NCI-H187 (cell line): ENCODE measurements at places on chromosomes 16 and 17.
A peak's percentile ranks its signal among the peaks of the same experiment; 100 is the strongest.

DNA sequence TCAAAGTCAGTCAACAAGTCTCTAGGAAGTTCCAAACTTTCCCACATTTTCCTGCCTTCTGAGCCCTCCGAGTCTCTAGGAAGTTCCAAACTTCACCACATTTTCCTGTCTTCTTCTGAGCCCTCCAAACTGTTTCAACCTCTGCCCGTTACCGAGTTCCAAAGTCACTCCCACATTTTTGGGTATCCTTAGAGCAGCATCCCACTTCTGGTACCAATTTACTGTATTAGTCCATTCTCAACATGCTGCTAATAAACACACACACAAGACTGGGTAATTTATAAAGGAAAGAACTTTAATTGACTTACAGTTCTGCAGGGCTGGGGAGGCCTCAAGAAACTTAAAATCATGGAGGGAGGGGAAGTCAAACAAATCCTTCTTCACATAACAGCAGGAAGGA is 169.0 kb upstream of the HS3ST3A1 start:
- DNase-seq = no peak

- DNase-seq = no peak
Measured at GRCh38 chr16:87482266-87482665, 10.6 kb downstream of the ZCCHC14 start.

GRCh38 chr17:27975146-27976011 is 67.1 kb upstream of the NLK start:
- no peak for DNase-seq

DNA sequence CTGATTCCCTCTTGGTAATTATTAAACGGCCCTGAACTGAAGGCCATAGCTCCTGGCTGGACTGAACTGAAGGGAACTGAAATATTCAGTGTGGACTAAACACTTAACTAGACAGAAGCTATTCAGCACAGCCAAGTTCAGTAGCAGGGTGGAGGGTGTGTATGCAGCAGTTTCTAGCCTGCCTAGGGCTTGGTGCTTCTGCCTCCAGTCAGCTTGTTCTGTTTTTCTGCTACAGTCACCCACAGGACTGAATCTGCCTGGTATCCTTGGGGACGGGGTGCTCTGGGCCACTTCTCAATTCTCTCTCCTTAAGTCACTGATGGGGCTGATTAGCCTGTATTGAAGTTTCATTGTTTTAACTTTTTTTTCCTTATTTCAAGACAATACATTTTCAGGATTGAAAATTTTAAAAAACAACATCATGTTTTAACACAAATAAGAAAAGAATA is 77.1 kb downstream of the WWP2 start:
- DNase-seq = no peak

- no peak for DNase-seq
Measured at GRCh38 chr17:22516861-22517636, 824.7 kb downstream of the KCNJ18 start.

GRCh38 chr16:49248227-49248626 is 33.4 kb downstream of the CBLN1 start:
- no peak for DNase-seq

DNA sequence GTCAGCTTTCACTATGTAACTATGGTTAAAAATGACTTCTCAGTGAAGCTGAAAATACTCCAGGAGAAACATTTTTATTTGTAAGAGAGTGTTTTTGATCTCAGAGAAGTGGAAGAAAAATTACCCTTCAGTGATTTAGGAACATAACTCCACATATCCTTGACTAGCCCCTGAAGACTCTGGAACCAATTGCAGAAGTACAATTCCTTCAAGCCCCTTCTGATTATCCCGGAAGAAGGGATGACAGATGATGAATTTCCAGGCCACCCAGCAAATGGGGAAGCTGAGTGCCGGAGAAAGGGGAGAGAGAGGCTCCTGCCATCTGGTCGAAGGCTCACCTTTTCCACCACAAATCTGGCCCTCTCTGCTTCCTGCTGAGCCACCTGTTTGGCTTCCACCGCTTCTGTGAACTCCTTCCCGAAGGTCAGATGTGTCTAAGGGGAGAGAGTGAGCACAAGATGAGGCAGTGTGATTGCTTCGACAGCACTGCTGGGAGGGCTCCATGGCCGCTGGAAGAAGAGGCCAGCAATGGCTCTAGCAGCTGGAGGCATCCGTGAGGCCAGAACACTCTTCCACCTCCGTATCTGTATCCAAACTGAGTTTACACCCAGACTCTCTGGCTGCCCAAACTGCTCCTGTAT is 8.1 kb downstream of the PHB1 start:
- DNase-seq = no peak

DNA sequence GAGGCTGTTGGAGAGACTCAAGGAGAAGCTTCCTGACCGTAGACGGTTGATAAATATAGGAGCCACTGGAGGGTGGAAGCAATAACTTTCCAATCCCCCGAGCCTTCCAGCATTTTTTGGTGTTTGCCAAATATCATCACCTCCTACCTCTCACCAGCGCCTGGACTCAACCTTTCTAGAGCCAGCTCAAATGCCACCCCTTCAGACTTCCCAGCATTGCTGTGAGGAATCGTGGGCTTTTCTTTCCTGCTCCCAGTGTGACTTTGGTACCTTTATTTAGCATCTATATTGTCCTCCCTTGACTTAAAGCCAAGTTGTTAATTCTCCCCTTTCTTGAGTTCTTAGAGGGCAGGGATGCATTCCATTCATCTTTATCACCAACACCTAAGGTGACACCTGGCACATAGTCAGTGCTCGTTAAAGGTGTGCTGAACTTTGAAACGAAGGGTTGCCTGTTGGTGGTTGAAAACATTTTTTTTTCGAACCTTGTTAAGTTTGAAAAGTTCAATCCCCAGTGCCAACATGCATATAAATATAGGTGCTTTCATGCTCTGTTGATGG is 35.3 kb upstream of the CCR7 start:
- DNase-seq = no peak

DNA sequence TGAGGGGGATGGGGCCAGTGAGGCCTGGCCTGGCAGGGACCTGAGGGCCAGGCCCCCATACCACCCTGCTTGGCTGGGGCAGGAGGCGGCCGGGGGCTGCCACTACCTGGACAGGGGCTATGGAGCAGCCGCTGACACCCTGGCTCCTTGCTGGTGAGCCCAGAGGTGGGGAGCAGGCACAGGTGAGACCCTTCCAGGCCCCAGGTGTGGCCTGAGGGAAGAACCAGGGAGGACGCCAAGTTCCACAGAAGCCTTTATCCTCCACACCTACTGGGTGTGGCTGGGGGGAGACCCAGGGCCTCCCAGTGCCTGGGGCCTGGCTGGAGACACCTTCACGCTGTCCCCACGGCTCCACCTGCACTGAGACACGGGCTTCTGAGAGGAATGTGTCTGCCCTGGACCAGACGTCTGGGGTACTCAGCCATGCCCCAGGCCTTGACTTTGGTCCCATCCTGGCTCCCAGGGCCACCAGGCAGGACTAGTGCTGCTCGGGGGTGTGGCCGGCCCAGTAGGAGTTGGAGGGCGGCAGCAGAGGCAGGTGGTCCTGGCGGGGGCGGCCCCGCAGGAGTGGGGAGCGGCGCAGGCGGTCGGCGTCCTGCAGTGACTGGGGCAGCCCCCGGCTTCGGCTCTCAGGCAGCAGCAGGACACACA is 4.7 kb downstream of the SLC22A31 start:
- no peak for DNase-seq

DNA sequence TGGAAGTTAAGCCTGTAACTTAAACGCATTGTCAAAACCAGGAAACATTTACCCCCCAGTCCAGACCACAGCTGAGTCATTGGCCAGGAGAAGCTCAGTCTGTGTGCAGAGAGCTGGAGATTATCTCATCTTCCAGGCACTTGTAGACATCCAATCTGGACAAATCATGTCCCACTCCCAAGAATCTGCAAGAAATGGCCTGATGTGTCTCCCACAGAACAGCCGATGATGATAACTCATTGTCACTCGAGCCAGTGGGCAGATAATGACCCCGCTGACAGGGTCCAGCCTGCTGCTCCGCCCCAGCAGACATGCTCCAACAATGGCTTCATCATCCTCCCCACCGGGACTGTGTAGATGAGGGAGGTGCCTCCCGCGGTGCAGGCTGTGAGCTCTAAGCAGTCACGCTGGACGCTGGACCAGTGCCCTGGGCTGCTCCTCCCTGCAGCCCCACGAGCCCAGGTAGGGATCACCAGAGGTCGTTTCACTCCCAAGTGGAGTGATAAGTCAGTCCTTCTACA is 322.5 kb downstream of the C16orf95 start:
- no peak for DNase-seq

- DNase-seq = no peak
Measured at GRCh38 chr17:71521724-71522123, 599.1 kb upstream of the SOX9 start.

- DNase-seq = no peak
Measured at GRCh38 chr17:27930000-27930399, 36.8 kb upstream of the LYRM9 start.

DNA sequence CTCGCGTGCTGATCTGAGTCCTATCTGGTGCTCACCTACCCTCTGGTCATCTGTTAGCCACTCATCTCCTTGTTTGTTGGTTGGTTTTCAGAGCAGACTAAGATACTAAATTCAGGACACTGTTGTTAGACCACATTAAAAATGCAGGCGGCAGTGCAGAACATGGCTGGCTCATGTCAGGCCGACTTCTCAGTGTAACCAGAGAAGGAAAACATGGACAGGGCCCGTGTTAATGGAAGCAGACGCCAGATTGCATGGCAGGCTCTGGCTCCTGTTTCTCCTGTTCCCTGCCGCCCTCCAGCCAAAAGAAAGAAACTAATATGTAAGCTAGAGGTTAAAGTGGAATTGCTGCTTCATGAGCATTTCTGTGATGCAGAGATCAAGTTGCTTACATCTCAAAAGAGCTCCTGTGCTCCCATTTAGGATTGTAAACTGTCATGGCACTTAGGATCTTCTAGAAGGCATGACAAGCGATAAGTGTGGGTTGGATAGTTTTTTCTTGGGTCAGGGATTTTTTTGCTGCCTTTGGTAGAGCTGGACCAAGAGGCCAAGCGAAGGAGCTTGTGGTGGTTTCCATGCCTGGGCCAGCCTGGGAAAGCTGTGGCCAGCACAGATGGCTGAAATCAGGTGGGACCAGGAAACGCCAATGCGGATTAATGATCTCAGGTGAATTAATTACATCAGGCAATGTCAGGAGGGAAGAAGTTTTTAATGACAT is 56.1 kb downstream of the YPEL2 start:
- DNase-seq = peak; percentile 54

GRCh38 chr17:80499961-80500665 is 23.7 kb upstream of the NPTX1 start:
- DNase-seq = no peak

GRCh38 chr17:8855477-8856204 is 11.8 kb downstream of the PIK3R6 start:
- no peak for DNase-seq

DNA sequence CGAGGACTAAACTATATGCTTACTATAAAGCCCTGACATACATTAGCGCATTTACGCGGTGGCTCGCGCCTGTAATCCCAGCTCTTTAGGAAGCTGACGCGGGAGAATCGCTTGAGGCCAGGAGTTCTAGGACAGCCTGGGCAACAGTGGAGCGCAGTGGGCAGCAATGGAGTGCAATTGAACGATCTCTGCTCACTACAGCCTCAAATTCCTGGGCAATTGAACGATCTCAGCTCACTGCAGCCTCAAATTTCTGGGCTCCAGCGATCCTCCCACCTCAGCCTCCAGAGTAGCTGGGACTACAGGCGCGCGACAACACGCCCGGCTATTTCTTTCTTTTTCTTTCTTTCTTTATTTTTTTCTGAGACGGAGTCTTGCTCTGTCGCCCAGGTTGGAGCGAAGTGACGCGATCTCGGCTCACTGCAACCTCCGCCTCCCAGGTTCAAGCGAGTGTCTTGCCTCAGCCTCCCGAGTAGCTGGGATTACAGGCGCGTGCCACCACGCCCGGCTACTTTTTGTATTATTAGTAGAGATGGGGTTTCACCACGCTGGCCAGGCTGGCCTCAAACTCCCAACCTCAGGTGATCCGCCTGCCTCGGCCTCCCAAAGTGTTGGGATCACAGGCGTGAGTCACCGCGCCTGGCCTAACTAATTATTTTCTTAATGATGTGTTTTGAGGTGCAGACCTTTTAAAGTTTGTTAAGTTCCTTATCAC is 506 bp upstream of the COG7 start:
- DNase-seq = no peak

DNA sequence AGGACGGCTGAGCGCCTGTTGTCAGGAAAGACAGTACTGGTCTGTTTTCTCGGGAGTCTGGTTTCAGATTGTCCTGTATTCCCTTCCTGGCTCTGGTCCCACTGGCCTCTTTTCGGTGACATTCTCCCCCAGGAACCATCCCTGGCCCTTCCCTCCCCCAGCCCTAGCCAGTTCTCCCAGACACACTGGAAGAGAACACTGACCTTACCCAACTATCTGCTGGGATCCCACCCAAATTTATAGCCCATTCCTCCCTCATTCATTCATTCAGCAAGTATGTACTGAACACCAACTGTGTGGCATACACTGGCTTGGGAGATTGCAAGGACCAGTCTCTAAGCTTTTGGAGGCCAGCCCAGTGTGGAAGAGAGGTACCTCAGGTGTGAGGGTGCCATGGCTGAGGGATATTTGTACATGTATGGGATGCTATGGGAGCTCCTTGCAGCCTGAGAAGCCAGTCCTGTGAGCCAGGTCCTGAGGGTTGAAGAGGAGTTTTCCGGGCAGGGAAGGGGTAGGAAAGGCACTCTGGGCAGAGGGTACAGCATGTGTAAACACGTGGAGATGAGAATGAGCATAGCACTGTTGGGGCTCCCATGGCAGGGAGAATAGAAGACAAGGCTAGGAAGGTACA is 5.2 kb downstream of the RND2 start:
- DNase-seq = no peak

DNA sequence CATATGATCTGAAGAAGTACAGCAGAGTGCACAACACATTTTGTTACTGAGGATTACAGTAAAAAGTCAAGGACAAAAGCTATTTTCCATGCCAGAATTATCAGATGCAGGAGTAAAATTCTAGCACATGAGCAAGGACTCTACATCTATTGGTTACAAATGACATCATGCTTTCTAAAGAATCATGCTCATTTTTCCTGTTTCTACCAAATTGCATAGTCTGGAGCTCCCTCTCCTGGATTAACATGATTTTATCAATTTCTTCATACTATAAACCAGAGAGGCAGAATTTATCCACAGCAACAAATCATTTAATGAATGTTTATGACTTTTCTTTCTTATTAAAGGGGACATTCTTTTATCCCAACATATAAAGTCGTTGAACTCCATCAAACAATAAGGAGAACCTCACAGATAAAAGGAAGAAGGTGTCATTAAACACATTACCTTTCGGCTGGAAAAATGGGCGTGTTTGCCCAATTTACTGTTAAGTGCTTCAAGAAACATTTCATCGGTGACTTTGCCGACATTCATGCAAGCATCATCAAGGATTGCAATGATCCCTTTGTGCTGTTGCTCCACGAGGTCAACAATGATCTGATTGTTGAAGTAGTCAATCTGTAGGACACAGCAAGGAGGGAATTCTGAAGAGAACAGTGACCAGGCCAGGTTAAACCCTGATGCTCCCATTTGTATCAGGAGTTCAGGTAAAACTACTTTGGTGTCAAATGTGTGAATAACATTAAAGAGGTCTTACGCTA is 121.7 kb downstream of the MYO1D start:
- DNase-seq = no peak
